ENCODE measurements at places on chromosomes 16 and 17. TPM values are rescaled to one million over a fixed set of nuclear protein-coding genes. Genes with fewer than 3 reads are reported as not detected.

- no peak overlapping the region for H3K4me3 ChIP-seq
- H3K27ac ChIP-seq: no peak overlapping the region
- H3K27me3 ChIP-seq: no peaks in the 10 kb centered on the region
- H3K4me1 ChIP-seq: no peaks in the 10 kb centered on the region
- H3K36me3 ChIP-seq: no peaks in the 10 kb centered on the region
These were observed 77.1 kb upstream of the HS3ST3A1 start for GRCh38 chr17:13678841-13679240.

FBXL20 gene
- total RNA-seq: 71.5 TPM

NHERF2 gene
- total RNA-seq: 22.0 TPM

GRCh38 chr16:70703041-70703834 is 17.4 kb upstream of the MTSS2 start:
- no peak for DNase-seq
- H3K4me1 ChIP-seq: peaks cover 31% of the 10 kb centered on the region
- H3K36me3 ChIP-seq: peaks cover 23% of the 10 kb centered on the region
- H3K27ac ChIP-seq: no peak overlapping the region
